ENCODE measurements at places on chromosomes 11 and 22.

DNA sequence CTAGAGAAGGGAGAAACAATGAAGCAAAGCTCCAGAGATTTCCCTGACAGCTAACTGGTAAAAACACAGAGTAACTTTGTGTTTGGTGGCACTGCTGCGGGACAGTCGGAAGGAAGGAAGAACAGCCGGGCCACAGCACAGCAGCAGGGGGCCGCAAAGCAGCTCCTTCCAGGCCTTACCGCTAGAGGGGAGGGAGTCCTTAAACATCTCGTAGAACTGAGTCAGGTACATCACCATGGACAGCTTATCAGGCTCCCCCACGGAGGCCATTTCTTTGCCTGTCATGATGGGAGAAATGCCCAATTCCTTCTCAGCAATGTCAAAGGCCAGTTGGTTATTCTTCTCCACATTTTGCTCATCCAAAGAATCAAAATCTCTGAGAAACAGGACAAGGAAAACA, 114.6 kb upstream of the BID start:
- no peak for DNase-seq

- no peak for DNase-seq
These were observed 84.2 kb upstream of the SLC25A18 start for GRCh38 chr22:17479135-17479534.

DNA sequence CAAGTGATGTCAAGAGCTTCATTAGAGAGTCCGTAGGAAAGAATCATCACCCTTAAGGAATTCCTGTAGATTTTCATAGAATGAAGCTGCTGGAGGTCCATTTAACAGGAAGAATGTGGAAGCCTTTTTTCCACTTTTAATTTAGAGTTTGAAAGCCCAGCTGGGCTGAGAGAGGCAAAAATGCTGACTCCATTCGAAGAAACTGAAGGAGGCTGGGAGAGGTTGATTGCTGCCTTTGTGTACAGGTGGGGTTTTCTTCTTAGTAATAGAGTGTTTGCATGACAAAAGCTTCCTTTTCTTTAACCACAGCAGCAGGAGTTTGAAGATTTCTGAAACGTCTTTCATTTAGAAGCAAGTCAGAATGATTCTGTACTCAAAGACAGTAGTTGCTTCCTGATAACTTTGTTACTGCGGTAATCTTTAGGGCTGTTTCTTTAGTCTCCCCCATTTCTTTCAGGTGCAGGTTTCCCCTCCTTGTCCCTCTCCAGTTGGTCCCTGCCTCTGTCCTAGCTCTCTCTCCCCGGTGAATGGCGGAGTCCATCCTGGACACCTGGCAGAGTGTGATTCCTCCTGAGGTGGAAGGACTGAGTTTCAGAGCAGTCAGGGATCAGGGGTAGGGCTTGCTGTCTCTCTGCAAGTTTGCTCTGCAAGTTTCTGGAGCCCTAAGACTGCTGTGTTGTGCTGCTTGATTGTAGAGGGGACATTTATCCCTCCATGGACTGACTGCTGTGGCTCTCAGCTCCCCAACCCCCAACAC, 166.2 kb downstream of the LDLRAD3 start:
- DNase-seq, result no peak

GRCh38 chr22:46312056-46312455, 15.4 kb downstream of the GTSE1 start:
- no peak for DNase-seq

DNA sequence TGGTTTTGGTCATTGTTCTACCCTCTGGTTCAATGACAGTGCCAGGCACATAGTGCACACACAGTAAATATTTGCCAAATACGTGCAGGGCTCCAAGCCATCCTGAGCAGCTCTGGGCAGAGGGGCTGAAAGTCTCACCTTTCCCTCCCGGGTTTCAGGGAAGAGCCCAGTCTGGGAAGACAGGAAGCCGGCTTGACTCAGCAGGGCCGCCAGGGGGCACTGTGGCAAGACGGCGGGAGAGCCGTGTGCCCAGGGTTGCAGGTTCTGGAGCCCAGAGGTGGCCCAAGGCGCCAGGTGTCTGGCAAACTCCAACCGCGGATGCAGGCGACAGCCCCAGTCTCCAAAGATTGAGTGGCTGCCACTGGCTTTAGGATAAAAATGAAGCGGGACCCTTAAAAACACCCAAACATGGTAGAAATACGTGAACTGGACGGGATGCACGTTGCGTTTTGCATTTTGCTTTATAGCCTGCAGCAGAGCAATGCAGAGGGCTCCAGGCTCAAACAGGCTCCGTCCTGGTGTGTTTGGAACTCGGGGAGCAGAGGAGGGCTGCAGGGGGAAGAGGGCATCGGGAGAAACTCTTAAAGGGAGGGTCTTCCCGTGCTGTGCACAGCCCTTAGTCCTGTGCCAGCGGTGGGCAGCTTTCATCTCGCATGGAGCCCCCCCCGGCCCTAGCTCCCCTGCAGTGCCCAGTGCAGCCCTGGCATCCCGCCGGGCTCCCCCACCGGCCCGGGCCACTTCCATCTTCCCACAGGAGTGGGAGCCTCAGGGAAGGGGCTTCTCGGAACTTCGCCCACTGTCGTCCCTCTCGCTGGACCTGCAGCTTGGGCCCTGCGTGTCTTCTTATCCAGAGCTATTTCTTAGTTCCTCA, 10.7 kb downstream of the KRTAP5-5 start:
- no peak for DNase-seq

GRCh38 chr22:17229991-17230630, 10.9 kb upstream of the ADA2 start:
- DNase-seq, result no peak

DNA sequence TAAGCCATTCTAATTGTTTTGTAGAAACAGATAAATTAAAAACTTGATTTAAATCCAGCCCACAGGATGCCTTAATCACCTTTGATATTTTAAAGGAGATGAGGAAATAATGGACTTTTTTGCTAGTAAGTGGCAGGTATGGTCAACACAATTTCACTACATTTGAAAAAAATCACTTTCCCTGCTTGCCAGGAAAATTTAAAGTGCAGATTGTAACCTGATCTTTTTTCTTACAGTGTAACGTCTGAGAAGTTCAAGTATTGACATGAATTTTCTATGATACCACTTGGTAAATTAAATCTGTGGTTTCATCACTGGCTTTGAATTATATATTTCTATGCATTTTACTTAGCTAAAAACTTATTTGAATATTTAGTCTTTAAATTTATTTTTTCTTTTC, 65.3 kb downstream of the ARHGEF12 start:
- no peak for DNase-seq

GRCh38 chr11:4642043-4642442, 1.7 kb upstream of the OR51E1 start:
- no peak for DNase-seq

DNA sequence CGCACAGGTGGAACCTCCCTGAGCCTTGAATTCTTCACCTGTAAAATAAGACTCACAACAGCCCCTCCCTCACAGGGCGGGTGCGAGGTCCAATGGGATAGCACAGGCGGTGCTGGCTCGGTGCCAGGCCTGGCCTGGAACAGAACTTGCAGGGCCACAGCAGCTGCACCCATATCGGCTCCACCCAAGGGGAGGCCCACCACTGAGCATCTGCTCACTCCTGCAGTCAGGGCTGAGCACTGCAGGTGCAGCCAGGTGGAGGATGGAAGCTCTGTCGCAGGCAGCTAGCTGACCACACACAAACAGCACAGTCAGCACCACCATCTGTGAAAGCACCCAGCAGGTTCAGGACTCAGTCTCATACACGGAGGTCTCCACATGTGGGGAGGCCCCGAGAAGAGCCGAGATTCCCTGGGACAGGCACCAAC, 19.6 kb downstream of the VPS37C start:
- DNase-seq, result no peak

DNA sequence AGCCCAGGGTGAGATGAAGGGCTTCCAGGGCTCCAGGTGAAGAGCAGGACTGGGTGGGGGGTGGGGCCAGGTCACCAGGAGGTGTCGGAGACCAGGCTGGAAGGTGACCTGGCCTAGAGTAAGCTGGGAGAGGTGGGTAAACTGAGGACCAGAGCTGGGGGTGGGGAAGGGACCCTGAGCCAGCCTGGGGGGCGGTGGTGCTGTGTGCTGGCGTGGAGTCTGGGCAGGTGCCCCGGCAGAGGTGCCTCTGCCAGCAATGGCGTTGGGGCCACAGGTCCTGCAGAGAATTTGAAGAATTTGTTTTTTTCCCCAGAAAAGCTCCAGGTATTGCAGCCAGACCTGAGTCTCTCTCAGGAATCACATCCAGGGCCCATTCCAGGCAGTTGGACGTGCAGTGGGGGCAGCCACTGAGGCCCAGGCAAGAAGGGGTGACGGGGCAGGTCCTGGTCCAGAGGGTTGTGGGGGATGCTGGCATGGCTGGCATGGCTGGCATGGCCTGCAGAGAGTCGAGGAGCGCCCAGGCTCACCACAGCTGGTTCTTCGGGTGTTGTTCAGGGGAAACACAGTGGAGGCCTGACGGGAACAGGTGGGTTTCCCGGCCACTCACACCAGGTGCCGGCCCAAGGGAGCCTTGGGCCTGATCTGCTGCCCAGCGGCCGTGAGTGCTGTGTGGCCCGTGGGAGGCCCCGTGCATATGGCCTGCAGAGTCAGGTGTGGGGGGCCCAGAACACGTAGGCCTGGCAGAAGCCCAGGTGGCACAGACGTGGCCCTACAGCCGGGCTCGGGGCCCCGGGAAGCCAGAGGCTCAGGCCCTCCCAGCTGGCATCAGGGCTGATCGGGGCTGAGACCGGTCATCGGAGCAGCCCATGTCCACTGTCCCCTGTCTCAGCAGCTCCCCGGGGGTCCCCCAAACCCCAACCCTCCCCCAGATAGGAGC, 6.4 kb upstream of the MUC6 start:
- DNase-seq, result no peak

- no peak for DNase-seq
These were observed 715.2 kb upstream of the RAG2 start for GRCh38 chr11:37313266-37313665.

DNA sequence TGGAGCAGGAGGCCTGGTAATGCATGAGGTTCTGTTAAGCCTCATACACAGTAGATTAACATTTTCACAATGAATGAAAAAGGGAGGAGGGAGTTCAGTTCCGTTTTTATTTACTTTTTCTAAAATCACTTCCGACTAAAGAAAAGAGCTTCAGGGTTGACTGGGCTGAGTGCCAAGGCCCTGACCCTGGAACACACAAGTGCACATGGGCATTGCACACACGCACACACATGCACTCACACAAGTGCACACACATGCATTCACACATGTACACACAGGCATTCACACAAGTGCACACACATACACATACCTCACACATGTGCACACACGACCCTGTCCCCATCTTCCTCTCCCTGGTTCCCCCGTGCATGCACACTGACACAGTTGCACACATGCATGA, 303.3 kb downstream of the BRD1 start:
- DNase-seq, result no peak

DNA sequence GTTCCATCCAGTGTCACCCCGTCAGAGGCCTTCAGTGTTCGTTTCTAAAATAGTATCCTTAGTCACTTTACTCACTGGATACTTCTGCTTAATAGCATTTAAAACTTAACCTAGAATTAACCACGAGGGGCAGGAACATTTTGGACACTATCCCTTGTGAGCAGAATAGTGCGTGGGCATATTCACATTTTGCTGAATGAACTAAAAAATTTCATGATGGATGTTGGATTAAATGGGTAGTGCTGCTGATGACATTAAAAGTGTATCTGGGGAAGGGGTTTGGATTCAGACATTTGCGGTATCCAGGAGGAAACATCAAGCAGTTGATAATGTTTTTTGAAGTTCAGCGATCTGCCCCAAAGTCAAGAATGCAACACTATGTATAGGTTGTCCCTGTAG, 750 bp upstream of the NAT10 start:
- DNase-seq, result no peak

- no peak for DNase-seq
These were observed 18.1 kb upstream of the CADM1 start for GRCh38 chr11:115522302-115522701.
